ENCODE measurements at places on chromosomes 3 and 15.

GRCh38 chr15:53251996-53252395 lies 461.9 kb upstream of the ONECUT1 start:
- no peak for DNase-seq

- no peak for DNase-seq
These were observed 38.1 kb upstream of the IGDCC4 start for GRCh38 chr15:65460741-65461347.

- no peak for DNase-seq
These were observed 97.3 kb downstream of the NR1D2 start for GRCh38 chr3:24042174-24043059.

DNA sequence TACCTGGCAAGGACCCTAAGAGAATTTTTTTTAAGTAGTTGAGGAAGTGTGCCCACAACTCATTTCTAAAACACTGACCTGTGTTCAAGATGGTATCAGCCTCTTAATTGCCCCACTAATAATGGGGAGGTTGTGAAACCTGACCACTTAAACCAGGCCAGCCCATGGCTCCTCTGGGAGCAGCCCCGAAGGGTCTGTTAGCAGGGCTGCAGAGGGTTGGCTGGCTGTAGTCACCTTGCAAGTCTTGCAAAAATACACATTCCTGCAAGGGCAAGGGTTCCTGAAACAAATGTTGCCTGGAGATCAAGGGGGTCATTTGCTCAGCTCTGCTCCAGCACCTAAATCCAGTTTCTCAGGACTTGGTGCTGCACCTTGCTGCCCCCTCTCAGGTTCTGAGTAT lies 3.2 kb downstream of the IL17RD start:
- no peak for DNase-seq

DNA sequence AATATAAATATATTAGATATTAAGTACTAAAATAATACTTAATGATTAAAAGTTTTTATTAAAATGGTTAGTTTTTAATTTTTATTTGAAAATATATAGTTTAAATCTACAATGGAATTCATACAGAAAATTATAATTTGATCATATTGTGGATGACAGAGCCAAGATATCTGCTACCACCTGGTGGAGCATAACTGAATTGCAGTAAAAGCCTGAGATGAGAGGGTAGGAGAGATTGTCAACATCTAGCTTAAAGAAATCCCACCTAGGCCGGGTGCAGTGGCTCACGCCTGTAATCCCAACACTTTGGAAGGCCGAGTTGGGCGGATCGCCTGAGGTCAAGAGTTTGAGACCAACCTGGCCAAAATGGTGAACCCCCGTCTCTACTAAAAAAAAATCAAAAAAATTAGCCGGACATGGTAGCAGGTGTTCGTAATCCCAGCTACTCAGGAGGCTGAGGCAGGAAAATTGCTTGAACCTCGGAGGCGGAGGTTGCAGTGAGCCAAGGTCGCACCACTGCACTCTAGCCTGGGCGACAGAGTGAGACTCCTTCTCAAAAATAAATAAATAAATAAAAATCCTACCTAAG lies 25.1 kb upstream of the CSTA start:
- peak; percentile 45 for DNase-seq

GRCh38 chr15:55357774-55358173 lies 38.8 kb downstream of the PIGB start:
- DNase-seq = no peak

GRCh38 chr3:19735111-19735510 lies 198.9 kb downstream of the EFHB start:
- no peak for DNase-seq

- no peak for DNase-seq
These were observed 15.3 kb downstream of the DNAJC13 start for GRCh38 chr3:132432639-132433038.

DNA sequence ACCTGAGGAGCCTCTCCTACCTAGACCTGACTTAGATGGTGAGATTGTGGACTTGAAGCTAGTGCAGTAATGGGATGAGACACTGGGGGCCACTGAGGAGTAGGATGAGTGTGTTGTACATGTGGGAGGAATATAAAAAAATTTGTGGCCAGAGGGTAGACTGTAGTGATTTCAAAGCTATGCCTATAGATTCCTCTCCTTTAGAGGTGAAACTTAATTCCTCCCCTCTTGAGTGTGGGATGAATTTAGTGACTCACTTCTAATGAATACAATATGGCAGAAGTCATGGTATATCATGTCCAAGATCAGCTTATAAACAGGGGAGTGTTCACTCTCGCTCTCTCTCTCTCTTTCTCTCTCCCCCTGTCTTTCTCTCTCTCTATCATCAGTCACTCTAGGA lies 6.7 kb downstream of the ZNF860 start:
- DNase-seq = no peak

DNA sequence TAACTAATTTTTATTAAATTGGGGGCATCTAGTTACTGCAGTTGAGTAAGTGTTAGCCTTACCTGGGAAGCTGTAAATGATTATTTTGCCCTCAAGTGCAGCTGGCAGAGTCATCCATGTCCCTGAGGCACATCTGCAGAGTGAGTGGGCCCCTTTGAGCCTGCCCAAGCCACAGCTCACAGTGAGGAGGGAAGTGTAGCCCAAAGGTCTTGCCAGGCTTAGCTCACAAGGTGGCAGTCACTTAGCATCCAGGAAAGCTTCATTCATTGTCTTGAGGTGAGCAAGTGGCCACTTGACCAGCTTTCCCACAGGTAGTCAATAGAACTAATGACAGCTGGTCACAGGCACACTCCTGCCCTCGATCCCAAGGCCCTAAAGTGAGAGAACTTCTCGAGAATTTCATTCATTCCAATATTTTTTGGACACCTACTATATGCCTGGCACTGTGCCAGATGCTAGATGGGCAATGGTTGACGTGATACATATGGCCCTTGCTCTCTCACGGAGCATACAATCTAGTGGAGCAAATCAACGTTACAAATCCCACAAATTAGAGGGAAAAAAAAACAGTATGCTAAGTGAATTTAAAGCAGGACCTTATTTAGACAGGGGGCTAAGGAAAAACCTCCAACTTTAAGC lies 163.3 kb upstream of the IL12A start:
- no peak for DNase-seq

DNA sequence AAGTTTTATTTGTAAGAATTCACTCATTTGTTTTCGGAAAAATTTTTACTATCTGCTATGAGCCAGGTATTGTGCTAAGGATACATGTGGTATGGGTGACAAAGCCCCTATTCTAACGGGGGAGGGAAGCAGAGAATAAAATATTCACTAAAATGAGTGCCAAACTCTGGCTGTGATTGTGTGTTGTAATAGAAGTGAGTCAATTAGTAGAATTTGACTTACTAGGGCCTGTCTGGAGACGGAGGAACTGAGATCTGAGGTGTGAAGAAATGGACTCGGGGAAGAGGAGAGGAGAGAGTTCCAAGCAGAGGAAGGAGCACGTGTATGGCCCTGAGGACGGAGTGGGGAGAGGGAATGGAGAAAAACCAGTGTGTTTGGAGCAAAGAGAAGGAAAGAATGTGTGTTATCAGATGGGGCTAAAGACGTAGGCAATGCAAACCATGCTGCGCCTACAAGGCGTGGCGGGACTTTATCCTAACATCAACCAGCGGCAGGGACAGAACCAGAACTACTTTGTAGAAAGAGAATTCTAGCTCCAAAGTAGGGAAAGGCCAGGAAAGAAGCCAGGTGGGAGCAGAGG lies 89.1 kb downstream of the OSBPL10 start:
- DNase-seq = no peak

DNA sequence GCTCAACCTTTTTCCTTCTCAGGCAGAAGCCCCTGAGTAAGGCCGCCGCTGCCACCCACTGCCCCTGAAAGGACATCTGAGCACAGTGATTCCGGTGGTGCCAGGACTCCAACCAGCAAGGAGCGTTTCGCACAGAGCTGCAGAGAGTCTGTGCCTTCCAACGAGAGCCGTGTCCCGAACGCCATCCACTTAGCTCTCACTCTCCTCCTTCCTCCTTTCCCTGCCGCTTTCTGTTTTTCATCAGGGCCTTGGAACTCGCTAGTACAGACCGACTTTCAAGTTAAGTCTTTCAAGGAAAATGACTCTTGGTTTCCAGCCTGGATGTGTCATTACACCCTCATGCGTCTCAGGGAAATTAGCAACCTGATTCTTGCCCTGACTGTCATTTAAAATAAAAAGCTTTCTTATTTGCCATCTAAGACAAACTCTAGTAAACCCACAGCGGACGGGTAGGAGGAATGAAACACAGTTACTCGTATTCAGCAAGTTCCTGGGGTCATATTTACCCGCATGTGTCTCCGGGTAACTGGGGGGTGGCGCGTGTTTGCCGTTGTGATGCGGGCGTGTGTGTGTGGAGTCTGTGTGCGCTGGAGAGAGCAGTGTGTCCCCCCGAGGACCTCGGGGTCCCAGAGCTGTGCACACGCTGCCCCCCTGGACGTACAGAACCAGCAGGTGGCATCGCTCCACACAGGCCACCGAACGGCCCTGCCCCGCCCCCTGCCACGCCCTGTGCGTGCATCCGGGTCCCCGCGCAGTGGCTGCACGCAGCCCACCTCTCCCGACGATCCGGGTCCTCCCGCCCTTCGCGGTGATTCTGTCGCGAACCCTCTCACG lies 30.4 kb upstream of the ALDH1A3 start:
- DNase-seq = peak; percentile 65

GRCh38 chr3:10116928-10117327 lies 1.5 kb downstream of the BRK1 start:
- DNase-seq = no peak

DNA sequence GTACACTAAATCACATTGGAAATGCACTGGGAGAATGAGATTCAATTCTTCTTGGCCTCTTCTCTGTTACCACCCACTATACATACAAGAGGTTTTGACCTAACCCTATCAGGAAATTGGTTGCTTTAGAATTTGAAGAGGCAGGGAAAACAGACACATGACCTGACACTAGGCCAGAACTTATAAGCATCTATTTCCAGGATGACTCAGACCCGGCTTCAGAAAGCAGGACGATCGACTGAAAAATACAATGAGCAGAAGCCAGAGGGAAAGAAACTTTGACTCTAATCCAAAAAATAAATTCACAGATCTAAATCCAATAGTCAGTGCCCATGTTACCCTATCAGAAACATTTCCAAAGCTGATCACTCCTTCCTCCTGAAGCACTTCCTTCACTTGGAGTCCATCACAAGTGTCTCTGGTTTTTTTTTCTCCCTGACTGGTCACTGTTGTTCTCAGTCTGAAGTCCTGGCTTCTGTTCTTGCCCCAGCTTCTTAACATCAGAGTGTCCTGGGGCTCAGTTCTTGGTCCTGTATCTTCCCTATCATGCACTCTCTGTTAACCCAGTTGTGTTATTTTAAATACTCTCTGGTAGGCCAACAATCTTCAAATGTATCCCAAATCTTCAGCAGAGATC lies 133.6 kb downstream of the P2RY1 start:
- no peak for DNase-seq

GRCh38 chr3:63264716-63265115 lies 13.4 kb upstream of the SYNPR start:
- DNase-seq = no peak

DNA sequence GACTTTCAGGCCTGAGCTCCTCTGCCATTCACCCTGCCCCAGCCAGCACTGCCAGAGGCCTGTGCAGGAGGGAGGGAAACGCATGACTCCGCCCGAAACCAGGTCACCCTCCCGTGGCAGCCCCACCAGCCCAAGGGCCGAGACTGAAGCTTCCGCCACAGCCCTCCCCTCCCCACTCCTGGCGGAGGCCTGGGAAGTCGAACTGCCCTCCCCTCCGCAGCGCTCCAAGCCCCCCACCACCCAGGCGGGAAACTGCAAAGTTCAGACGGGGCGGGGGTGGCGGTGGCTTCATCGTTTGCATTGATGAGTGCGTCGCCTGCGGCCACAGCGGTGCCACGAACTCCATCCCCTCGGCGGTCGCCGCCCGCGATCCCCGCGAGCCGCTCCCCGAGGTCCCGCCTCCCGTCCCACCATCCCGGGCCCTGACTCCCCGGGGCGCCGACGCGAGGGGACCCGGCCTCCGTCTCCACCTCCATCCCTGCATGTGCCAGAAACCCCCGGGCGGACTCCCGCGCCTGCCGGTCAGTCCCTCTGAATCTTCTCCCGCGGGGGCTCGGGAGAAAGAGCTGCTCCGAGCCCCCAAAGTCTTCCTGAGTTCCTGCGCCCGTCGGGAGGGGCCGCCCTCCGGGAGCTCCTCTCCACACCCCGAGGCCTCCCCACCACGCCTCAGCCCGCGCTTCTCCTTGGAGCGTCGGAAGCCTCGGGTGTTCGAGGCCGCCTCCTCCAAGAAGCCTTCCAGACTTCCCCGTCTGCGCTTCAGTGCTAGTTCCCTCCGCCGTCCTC lies 698 bp downstream of the MELTF start:
- no peak for DNase-seq

GRCh38 chr3:11554666-11555065 lies 89.0 kb downstream of the VGLL4 start:
- no peak for DNase-seq

DNA sequence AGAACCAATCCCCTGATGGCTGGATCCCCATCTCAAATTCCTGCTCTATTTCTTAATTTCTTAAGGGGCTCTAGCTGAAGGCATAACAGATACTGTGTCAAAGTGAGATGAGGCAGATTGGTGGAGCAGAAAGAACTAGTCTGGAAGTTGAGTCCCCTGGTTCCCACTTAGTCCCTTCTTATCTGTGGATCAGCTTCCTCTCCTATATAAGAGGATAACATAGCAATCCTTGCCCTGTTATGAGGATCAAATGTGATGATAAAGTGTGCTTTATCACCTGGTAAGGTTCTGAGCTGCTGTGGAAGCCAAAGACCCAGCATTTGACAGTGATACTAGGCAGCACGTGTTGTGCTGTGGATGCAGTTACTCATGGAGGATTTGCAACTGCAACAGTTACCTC lies 8.1 kb upstream of the SIN3A start:
- DNase-seq = no peak

GRCh38 chr15:95923792-95924191 lies 406.7 kb upstream of the NR2F2 start:
- DNase-seq = no peak

DNA sequence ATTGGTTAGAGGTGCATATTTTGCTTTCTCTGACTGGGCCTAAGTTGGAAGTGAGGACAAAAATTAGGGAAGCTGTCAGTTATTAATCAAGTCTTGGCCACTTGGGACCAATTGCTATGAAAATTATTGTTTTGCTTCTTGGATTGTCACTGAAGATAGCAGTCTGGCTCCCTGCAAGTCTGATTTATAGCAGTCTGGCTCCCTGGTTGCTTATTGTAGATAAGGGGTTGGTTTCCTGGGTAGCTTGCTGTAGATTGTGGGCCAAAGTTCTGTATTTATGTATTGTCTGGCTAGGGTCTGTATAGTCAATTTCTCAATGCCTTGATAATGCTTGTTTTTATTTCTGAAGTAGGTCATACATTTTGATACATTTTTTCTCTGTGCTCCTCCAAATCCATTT lies 13.3 kb upstream of the DRD3 start:
- DNase-seq = no peak

GRCh38 chr15:81003097-81003350 lies 2.3 kb downstream of the TLNRD1 start:
- DNase-seq = no peak

All from germinal center (tissue), 1 donor.